ENCODE measurements at places on chromosomes 12 and 14.

- DNase-seq: no peak
Measured at GRCh38 chr12:24814379-24815113, 134.4 kb downstream of the BCAT1 start.

GRCh38 chr14:34135492-34135891, 184.6 kb upstream of the EGLN3 start:
- no peak for DNase-seq

DNA sequence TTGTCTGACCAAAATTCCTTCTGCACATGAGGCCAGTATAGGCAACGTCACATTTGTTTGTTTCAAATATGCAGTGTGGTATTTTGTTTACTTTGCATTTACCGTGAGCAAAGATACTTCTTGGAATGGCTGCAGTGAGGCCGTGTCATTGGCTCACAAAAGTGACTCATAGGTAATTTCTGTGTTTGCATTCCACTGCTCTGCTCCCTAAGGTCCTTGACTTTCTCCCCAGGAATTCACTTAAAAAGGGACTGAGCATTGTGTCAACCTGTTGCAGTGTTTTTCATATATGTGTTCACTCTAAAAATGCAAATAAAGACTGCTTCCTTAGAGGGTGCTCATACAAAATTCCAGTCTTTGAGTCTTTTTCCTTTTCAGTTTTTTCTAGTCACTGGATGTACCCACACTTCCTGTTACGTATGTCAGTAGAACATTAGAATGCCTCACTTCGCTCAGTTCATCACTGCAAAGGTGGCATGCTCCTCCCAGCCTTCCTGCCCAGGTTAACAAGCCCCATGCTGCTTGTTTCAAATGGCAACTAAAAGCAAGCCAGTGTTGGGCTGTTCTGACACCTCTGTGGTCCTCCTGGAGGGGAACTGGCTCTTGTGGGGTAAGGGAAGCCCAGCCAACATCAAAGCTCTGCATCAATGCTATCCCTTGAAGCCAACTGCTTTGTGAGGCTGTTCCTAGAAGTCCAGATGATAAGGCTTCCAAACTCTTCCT, 9.1 kb downstream of the C12orf76 start:
- no peak for DNase-seq

DNA sequence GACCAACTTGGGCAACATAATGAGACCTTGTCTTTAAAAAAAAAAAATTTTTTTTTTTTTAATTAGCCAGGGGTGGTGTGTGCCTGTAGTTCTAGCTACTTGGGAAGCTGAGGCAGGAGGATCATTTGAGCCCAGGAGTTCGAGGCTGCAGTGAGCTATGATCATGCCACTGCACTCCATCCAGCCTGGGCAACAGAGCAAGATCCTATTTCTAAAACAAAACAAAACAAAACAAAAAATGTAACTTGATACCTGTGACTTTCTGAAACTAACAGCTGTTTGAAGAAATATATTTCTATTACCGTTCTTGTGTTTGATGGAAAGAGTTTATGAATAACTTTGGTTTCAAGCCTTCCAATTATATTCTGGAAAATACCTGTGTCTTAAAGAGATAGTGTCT, 1.7 kb upstream of the ACACB start:
- no peak for DNase-seq

GRCh38 chr12:70048521-70049250, 194.5 kb upstream of the CNOT2 start:
- DNase-seq: no peak

DNA sequence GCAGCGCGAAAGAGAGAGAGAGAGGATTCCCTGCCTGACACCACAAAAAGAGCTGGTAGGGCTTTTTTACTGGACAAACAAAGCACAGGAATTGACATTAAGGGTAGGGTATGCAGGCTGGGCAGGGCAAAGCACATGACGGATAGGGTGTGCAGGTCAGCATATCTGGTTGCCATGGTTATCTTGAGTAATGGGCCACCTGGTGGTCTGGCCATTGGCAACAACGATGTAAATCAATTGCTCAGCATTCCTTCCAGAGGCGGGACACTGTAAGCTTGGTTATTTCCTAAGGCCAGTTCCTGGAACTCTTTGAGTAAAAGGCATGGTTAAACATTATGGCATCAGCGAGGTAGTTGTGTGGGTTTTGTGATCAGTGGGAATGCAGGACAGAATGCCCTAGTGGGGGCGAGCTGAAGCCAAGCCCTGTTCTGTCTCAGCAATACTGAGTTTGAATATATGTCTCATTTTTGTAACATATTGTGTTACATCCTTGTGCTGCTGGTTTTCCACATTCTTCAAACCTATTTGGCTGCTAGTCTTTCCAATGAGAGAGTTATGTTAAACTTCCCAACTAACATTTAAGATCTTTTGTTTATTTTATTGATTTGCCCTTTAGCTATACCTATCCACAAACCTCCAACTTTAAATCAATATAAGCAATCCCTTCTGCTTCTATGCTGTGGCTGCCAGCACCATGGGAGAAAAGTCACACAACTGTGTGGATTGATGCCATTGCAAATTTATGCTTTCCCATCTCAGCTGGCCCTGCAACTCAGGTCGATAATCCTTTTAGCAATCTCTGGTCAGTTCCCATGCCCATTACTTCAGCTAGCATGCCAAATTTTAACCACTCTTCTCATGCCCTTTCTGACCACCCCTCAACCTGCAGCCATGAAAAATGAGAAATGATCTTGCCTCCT, 396.7 kb upstream of the PDE3A start:
- DNase-seq: no peak

DNA sequence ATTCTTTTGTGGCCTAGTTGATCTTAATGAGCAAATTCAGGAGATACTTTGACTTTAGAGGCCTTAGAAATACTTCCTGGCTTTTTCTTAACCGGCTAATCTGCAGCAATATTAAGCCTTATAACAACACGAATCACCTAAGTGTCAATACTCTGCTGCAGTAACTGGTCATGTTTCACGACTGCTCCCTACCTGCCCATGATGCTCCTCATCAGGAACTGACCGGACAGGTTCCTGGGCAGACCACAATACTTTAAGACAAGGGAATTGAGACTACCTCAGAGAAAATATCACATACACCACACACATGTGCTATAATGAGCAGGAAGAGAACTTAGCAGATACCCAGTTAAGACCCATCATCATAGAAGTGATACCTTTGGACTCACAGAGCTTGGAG, 211.9 kb upstream of the BMP4 start:
- DNase-seq: no peak

GRCh38 chr12:130460611-130461446, 123.1 kb downstream of the PIWIL1 start:
- no peak for DNase-seq

- DNase-seq: no peak
Measured at GRCh38 chr14:97748616-97749015, 951.4 kb downstream of the VRK1 start.

GRCh38 chr14:71483154-71483553, 449.1 kb upstream of the RGS6 start:
- no peak for DNase-seq

- DNase-seq: no peak
Measured at GRCh38 chr12:106982229-106982628, 4.7 kb downstream of the MTERF2 start.

GRCh38 chr12:46773586-46774321, 52.0 kb downstream of the SLC38A4 start:
- DNase-seq: no peak

DNA sequence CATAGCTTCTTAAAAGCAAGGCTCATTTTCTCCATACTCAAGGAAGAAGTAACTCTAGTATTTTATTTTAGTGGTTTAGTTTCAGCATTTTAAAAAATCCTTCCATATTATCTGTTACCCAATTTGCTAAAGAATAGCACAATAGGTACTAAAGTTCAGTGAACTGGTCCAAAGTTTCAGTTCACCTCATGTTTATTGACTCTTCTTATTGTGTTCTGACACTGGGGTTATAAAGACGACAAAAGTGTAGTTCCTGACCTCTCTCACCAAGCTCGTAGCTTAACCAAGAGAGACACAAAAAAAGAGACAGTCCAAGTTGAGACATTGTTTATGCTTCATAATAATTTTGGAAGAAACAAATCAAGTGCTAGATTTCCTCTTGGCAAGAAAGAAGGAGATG, 40.8 kb upstream of the SLC38A2 start:
- no peak for DNase-seq

- DNase-seq: no peak
Measured at GRCh38 chr12:119598159-119598558, 4.6 kb downstream of the TMEM233 start.

DNA sequence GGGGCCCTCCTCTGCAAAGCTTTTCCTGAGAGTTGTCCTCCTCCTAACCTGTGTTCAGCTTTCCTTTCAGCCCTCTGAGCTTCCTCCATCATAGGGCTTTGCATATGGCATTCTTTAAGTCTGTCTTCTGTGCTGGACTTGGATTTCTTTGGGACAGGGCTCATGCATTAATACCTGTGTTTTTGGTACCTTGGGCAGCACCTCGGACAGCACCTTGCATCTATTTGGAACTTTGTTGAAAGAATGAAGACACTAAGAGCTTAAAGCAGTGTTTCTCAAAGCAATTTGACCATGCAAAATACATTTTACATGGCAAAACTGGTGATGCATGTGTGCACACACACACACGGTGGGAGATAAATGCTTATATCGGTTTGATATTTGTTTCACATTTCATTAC, 115.0 kb upstream of the SRRM4 start:
- no peak for DNase-seq

DNA sequence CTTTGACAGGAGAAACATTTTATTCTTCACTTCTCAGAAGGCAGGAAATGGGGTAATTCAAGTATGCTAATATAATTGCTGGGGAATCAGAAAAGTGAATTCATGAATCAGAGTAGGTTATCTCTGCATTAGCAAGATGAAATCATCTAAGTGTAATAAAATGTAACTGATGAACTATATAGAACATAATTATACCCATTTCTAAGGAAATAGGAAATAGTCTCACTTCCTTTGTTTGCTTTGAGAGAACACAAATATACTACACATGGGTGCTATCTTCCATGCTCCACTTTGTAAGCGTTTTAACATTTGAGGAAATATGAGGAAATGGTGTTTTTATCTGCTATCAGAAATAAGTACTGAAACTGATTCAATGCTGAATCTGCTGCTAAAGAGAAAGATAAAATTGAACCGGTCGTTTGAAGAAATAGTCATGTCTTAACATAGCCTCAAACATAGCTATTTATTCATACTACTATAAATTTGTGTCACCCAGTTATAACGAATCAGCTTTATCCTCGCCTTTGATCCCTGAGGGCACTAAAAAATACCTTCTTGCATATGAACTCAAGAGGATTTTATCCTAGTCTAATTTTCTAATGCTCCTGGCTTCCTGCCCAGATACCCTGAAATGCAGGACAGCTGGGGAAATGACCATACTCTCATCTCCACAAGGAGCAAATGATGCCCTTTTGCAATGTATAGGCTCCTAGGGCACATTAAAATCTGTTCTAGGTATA, 696.0 kb downstream of the C12orf50 start:
- DNase-seq: no peak

DNA sequence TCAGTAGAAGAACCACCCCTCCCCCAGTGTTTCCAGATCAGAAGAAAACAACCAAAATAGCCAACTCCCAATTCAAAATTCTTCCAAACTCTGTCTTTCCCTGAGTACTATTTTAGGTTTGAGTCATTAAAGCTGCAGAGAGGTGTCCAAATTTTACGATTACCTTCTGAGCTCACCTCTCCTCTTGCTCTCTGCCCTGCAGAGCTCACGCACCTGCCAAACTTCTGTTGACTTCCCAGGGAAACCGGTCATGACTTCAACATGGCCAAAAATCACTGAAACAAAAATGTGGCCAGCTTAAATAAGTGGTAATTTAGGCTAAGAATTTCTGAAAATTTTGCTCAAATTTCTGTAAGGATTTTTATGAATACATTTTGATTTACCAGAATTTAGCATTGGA, 70.9 kb upstream of the OTX2 start:
- no peak for DNase-seq

GRCh38 chr12:109988903-109989302, 7.3 kb downstream of the GIT2 start:
- DNase-seq: no peak

- peak; percentile 13 for DNase-seq
Measured at GRCh38 chr12:12927211-12928079, 24.5 kb downstream of the GPRC5D start.

DNA sequence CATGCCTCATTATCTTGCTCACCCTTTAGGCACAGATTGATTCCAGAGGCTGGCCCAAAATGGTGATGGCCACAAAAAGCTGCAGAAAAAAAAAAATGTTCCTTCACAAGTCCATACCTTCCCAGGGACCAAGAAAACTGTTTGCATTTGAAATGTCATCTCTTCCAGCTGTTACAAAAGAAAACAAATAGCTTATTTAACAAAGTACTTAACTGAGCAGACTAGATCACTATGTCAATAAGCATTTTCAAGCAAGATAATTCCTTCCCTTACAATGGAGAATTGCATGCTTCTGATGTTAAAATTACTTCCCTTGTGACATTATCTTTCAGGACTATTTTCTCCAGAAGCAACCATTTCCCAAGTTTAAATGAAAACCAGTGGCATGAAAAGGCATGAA, 377.9 kb upstream of the KITLG start:
- no peak for DNase-seq

- DNase-seq: no peak
Measured at GRCh38 chr14:105059035-105059924, 6.0 kb downstream of the GPR132 start.

All from smooth muscle cell of the brain vasculature (primary cell).